ENCODE measurements at places on chromosomes 1 and 21.

DNA sequence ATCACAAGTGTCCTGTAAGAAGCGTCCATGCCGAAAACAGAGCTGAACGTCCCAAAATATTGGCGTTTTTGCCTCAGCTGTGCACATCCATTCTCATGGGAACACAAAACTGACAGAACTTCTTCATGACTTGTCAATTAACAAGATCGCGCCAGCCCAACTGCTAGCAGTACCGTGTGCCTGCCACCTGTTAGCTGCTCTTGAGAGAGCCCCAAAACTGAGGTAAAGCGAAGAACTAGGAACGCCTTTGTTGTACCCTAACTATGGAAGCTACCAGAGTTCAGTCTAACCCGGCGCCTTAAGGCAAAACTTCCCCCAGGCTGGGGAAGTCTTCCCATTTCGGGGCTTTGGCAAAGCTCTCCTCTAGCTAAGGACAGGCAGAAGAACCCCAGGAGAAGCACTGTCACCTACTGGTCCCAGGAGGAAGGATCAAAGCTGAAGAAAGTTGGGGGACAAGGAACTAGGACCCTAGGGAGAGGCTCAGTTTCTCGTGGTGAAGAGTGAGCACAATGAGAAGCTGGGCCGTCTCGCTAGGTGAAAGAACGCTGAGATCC is 719 bp downstream of the EYA3 start:
- no peak for DNase-seq

- DNase-seq: no peak
Measured at GRCh38 chr1:22915816-22916470, 56.7 kb downstream of the LACTBL1 start.

DNA sequence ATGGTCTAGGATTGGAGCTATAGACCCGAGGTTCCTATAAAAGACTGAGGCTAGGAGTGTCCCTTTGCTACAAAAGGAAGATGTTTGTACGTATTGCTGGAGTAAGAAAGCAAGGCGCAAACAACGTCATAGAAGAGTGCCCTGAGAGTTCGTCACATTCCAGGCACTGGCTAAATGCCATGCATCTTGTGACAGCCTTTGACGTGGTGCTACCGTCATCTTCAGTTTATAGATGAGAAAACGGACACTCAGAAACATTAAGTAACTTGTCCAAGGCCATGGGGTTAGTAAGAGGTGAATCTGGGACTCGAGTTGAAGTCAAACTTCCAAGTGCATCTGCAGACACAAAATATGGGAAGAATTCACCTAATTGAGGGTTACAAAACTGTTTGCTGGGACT is 104.2 kb upstream of the SLC45A1 start:
- no peak for DNase-seq

- no peak for DNase-seq
Measured at GRCh38 chr1:240027059-240027462, 64.6 kb upstream of the FMN2 start.

- DNase-seq: no peak
Measured at GRCh38 chr1:103496014-103496635, 29.4 kb upstream of the RNPC3 start.

DNA sequence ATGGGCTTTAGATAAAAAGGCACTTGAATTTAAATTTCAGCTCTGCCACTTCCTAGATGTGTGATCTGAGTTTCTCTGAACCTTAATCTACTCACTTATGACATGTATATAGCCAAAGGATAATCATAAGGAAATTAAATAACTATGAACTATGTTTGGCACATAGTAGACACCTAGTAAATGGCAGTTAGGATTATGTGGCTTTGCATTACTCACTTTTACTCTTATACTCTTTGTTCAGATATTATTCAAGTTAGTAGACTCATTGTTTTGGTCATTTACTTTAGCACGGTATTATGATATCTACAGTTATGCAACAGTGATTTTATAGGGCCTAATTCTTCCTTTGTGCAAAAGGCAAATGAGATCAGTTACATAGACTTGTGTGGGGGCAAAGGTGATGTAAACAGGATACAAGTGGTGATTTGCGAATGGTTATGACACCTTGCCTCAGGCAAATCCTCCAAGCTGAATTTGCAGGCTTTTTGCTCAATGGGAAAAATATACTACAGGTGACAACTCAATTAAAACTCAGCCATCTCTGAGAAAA is 297.2 kb upstream of the PBX1 start:
- no peak for DNase-seq

- DNase-seq: no peak
Measured at GRCh38 chr1:186965847-186966246, 137.1 kb downstream of the PLA2G4A start.

DNA sequence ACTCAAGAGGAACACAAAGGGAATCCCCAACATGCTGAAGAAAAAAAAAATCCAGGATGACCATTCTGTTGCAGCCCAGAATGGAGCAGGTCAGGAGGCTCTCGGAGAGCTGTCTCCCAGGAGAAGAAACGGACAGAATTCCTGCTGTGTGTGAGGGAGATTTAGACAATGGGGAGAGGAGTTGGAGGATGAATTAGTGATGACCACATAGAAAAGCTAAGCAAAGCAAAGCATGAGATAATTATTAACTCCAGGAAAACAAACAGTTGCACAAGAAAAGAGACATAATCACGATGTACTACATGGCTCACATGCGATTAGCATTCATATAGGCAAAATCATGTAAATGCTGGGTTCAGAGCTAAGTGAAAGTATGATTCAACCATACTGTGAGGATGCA is 61.1 kb upstream of the SMYD2 start:
- DNase-seq: no peak

DNA sequence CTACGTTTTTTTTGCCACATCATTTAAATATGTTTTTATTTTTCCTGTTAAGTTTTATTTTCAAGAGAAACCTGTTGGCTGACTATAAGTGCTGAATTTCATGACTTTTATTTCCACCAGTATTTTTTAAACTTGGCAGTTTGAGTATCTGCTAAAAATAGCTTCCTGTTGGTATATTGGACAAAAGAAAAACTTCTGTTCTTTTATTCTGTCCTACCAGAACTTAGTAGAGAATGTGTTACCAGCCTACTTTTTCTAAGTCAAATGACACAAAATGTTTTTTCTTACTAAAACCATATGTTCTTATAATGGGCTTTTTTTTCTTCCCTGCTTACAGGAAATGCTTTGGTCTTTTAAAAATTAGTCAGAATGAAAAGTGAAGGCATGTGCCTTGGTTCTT is 7.6 kb downstream of the DR1 start:
- DNase-seq: peak; percentile 26

GRCh38 chr1:99347041-99347684 is 82.9 kb downstream of the PLPPR4 start:
- DNase-seq: no peak

DNA sequence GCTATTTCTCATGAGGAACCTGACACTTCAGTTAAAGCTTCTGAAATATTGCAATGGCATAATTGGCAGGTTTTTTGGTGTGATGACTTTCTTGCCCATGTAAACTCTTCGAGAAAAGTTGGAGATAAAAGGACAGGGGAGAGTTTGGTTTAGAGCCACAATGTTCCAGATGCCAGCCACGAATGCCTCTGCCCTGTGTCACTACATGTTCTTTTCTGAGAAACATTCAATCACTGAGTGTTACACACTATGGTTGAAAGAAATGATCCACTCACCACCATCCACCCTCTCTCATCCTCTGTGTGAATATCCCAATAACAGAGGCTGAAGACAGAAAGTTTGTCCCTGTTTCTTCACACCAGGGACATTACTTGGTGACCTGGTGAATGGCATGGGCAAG is 66.4 kb downstream of the TNFSF4 start:
- no peak for DNase-seq

GRCh38 chr1:235074523-235075047 is 54.1 kb downstream of the TOMM20 start:
- peak; percentile 73 for DNase-seq

- DNase-seq: peak; percentile 42
Measured at GRCh38 chr1:193322211-193322610, 135.8 kb upstream of the B3GALT2 start.

- no peak for DNase-seq
Measured at GRCh38 chr21:42581336-42581992, 67.8 kb downstream of the SLC37A1 start.

- no peak for DNase-seq
Measured at GRCh38 chr21:45078877-45079281, 4.5 kb downstream of the ADARB1 start.

- DNase-seq: no peak
Measured at GRCh38 chr1:19313961-19314882, 2.1 kb downstream of the SLC66A1 start.

DNA sequence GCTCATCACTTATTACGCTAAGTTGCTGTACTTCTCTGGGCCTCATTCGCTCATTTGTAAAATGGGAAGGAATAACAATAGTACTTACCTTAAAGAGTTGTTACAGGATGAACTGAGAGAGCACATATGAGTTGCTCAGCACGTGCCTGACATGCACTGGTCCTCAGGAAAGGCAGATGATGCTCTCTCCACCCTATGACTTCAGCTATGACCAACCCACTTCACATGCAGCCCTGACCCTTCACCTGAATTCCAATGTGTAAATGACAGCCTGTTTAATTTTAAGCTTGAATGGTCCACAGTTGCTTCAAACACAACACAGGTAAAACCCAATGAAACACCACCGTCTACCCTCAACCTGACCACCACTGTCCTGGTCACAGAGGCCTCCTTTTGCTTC is 32.9 kb downstream of the GADD45A start:
- no peak for DNase-seq

GRCh38 chr1:202577381-202577780 is 132.9 kb downstream of the SYT2 start:
- DNase-seq: no peak

- DNase-seq: no peak
Measured at GRCh38 chr1:38134294-38134755, 87.7 kb upstream of the POU3F1 start.

GRCh38 chr1:218078916-218079315 is 206.2 kb upstream of the RRP15 start:
- DNase-seq: no peak

DNA sequence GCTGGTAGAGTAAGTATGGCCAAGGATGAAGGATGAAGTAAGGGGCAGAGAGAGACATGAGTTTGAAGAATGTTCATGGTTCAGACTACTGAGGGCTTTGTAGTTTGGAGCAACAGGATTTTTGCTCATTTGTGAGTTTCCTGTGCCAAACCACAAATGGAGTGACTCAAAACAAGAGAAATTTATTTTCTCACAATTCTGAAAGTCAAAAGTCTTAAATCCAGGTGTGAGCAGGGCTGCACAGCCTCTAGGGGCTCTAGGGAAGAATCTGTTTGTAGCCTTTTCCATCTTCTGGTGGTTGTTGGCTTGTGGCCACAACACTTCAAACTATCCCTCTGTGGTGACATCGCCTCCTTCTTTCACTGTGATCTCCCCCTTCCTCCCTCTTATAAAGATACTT is 58.9 kb downstream of the RHOU start:
- DNase-seq: no peak

DNA sequence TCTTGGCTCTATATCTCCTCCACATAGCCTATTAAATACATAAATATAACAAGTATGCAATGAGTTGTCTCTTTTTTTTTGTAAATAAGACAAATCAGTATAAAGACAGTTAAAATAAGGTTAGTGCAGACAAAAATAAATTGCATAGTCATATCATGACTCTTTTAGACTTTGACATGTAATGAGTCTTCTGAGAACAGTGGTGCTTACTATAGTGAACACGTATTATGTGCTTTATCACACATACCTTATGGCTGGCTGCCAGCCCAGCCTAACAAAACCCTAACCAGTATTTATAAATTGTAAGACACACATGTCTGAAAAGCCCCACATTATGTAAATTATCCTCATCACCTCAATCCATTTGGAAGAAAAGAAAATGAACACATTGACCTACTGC is 29.1 kb upstream of the F13B start:
- no peak for DNase-seq

DNA sequence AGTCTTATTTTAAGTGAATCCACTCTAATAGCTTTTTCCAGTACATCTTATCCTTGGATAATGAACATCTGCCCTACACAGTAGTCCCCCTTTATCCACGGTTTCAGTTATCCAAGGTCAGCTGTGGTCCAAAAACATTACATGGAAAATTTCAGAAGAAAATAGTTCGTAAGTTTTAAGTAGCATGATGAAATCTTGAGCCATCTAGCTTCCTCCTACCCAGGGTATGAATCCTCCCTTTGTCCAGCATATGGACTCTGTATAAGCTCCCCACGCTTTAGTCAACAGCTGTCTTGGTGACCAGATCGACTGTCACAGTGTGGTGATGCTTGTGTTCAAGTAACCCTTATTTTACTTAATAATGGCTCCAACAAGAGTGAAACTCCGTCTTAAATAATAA is 2.6 kb downstream of the GLRX2 start:
- no peak for DNase-seq

All from HFF-Myc (cell line).